ENCODE measurements at places on chromosomes 5 and 9.

- DNase-seq: peak; percentile 4
Measured at GRCh38 chr5:94544031-94544650, 74.3 kb downstream of the KIAA0825 start.

GRCh38 chr5:41835645-41836044, 34.6 kb downstream of the OXCT1 start:
- peak; percentile 84 for DNase-seq

DNA sequence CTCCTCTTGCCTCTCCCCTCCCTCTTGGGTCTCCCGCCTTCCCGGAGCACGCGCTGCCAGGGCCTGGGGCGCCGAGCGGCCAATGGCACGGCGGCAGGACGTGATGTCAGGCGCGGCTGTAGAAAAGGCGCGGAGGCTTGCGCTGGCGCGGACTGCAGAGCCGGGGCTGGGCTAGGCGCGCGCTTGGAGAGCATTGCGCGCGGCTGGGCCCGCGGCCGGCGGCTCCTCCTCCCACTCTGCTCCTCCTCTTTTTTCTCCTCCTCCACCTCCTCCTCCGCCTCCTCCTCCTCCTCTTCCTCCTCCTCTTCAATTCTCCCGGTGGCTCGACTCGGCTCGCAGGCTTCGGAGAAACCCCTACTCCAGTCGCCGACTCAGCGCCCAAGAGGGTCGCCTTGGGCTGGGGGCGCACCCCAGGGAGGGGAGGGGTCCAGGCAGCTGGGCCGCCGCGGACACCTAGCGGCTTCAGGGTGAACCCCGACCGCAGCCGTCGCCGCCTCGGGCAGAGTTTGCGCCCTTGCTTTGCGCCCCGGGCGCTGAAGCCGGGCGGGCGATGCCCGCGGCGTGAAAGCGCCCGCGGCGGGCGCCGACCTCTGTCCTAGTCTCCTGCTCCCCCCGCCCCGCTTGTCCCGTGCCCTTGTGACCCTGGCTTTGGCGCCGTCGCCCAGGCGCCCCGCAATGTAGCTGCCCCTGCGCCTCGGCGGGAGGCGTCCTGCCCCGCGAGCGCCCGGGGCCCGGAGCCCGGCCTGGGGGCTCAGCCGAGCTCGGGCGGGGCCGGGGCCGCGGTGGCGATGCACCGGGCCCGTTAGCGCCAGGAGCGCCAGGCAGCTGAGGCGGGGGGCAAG, at the start of gene LHX2:
Gene LHX2, plus strand, starts transcription at position 309 of the 842 bp plus-strand sequence. CDS start 581 bp downstream, outside the sequence.
- DNase-seq: peak; percentile 66

DNA sequence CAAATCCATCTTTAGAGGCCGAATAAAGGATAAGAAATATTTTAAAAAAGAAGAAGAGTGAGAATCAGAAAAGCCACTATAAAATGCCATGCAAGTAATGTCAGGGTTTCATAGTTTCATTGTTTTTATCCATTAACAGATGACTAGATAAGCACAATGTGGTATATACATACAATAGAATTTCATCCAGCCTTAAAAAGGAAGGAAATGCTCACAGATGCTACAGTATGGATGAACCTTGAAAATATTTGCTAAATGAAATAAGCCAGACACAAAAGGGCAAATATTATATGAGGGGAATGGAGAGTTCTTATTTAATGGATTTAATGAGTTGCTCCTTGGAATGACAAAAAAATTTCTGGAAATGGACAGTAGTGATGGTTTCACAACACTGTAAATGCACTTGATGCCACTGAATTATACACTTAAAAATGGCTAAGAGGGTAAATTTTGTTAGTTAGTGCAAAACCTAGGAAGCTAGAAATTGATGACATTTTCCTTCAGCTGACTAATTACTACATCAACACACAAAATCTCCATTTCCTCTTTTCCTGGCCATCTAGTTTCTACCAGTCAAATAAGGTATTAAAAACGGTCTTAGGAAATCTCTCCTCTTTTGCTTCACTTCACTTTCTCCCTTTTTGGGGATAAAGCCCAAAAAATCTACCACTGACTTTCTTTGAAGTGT, 86.6 kb downstream of the GNA14 start:
- DNase-seq: no peak

GRCh38 chr9:129278391-129279237, 100.6 kb upstream of the IER5L start:
- peak; percentile 42 for DNase-seq

GRCh38 chr5:128904805-128905567, 60.3 kb upstream of the SLC27A6 start:
- DNase-seq: no peak

DNA sequence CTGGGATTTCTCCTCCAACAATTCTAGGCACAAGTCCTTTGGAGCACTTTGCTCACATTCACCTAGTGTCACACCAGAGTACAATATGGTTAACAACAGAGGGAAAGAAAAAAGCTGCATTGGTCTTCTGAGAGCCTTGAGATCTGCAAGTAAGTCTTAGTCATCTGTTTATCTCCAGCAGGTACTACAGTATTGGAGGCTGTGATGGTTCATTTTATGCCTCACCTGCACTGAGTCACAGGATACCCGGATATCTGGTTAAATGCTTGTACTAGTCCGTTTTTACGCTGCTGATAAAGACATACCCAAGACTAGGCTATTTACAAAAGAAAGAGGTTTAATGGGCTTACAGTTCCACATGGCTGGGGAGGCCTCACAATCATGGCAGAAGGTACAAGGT, 525.0 kb downstream of the NR2F1-AS1 start:
- DNase-seq: no peak

- DNase-seq: no peak
Measured at GRCh38 chr5:157326440-157327005, 60.6 kb downstream of the CYFIP2 start.

DNA sequence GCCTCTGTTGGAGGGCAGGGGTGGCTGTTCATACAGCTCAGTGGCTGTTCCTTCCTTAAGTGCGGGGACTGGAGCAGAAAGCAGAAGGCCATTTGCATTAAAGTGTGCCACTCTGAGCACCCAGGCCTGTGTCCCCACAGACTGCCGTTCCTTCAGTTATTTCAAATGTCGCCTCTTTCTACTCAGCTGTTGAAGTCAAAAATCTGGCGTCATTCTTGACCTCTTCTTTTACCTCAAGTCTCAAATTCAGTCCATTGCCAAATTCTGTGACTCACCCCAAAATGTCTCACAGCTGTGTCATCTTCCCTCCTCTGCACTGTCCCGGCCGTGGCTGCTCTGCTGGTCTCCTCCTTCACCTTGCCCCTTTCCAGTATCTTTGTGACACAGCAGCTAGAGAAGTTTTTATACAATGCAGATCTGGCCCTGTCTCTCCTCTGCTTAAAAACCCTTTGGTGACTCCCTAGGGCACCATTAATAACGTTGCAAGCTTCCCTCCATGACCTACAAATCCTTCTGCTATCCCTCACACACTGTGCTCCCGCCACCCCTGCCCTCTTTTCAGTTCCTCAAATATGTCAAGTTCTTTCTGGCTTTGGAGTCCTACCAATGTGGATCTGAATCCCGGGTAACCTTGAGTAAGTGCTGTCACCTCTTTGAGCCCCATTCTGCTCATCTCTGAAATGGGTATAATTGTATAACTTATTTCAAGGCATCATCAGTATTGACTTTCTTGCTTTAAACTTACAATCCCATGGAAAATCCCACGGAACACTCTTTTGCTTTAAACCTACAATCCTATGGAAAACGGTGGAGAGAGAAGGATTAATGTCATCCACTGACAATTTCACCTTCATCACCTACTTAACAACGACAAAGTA, 98.3 kb upstream of the BOD1 start:
- peak; percentile 85 for DNase-seq

DNA sequence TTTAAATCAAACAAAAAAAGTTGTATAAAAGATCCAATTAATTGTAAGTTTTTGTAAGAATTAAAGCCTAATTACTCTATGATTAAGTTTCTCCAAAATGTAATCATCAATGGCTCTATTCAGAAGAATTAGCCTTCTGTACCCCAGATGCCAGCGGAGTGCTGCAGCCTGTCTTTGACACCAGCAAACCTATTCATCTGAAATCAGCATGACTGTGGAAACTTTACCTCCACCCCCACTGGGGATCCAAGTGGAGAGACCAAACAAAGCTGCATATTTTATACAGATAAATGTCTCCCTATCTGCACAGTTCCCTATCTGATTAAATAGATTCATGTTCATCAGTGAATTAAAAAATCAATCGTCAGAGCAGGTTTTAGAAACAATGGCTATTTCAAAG, 426.8 kb downstream of the KIAA0825 start:
- no peak for DNase-seq

DNA sequence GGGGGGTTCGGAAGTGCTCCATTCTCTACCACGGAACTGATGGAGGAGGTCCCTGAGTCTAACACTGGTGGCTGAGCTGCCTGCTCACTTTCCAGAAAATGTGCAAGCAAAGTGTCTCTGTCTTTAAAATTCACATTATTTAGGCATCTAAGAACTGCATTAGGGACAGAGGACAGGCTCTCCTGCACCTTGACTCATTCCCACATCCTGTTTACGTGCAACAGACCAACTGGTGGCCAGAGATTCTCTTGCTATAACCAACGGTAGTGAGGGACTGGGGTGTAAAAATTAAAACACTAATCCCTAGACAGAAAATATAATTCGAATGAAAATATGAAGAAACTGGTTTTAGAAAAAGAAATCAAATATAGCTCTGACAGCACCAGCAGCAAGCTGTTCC, 320.9 kb downstream of the IRX2 start:
- no peak for DNase-seq

DNA sequence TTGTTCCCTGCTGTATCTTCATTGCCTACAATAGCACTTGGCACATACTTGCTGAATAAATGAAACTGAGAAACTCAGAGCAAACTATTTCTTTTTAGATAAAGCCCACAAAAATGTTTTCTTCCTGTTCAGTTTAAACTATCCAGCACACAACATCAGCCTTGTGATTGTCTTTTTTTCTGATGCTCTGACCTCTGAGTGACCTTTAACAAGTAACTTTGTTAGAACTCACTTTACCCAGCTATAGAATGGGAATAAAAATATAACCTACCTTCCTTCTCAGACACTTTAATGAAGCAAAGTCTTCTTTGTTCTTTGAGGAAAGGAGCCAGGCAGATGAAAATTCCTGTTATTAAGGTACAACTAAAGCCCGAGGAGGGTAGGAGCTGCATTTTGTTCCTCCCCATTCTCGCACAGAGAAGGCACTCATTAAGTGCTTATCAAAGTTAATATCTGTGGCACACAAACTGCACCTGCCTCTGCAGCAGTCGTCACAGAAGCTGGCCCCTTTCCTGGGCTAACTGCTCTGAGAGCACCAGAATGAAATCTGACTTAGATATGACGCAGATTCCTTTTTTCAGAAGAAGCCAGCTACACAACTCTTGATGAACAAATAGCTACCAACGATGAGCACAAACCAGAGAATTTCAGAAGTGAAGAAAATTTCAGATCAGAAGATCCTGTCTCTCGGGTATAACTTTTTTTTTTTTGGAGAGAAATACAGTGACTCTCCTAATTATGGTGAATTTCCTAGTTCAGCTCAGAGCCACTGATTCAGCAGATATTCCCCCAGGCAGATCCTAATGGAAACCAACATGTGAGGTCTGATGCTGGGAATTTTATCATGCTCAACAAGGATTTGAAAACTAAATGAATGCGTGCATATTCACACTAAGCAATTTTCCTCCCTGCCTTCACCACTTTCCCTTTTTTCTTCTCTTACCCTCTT, 31.0 kb upstream of the NR3C1 start:
- no peak for DNase-seq

GRCh38 chr5:77640589-77641396, 2.3 kb upstream of the OTP start:
- no peak for DNase-seq

DNA sequence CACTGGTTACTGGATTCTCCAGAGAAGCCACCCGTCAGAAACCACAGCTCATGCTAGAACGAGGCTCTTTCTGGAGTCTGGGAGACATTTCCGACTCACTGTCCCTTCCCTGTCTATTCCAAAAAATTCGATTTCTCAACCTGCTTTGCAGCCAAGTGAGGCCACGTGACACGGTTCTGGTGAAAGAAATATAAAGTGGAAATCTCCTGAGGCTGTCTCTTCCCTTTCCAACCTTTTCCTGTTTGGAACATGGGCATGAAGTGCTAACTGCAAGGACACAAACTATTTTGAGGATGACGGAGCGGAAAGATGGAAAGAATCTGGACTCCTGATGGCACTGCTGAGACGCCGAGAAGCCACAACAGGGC, 6.1 kb upstream of the PTGS1 start:
- peak; percentile 34 for DNase-seq

GRCh38 chr5:120759587-120759986, 295.5 kb downstream of the PRR16 start:
- DNase-seq: no peak

DNA sequence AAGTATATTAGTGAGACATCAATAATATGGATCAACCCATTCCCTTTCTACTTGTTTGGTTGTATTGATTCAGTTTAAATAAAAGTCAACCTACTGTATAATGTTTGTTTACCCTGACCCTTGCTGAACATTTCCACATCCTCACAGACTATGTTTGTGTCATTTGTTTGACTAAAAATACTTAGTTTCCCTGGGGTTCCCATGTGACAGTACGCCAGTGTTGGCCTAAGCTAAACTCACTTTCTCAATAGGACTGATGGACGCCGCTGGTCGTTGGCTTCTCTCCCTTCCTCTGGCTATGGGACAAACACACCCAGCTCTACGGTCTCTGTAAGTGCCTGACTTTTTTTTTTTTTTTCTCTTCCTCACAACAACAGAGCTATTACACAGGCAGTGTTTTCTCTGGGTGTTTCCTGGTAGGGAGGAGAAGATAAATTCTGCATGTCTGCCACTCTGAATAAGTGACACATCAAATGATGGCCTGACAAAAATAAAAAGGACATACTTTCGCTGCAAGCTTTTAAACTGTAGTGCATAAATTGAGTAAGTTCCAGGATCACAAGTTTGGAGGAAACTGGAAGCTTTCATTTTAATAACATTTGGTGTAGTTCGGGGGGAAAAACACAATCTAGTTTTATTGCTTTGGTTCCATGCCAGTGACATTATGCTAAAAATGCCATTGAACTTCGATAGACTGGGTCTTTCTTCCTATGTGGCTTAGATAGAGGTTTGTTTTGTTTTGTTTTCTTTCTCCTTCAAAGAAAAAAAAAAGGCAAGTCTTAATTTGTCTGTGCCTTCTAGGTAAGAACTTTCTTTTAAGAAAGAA, 101.0 kb downstream of the CD180 start:
- DNase-seq: no peak

DNA sequence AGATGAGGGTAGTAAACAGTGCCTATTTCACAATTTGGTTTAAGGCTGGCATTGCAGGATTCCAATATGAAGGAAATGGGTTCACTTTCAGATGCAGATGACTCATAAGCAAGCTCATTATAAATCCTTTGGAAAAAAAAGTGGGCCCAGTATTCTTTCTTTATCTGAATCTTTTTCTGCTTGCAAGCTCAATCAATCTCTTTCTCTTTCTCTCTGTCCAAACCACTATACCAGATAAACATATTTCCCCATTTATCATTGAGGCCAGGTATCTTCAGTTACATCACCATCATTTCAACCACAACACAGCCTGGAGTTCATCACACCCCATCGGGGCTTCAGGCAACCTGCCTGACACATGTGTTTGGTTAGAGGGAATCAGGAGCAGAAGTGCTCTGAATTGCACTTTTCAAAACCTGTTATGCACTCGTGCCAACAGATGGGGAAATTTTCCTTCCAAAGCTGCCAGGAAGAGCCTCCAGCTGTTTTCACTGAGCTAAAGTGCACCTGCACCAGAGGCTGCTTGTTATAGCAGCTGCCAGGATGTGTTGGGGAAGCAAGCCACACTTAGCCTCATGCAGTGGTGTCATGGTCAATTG, 30.0 kb upstream of the MAMDC2 start:
- DNase-seq: peak; percentile 75

- DNase-seq: no peak
Measured at GRCh38 chr9:95379630-95380029, 62.1 kb upstream of the FANCC start.
